ENCODE measurements at places on chromosomes 1 and 21.

GRCh38 chr1:79150576-79150975 is 144.0 kb upstream of the ADGRL4 start:
- no peaks in the 10 kb centered on the region for H3K4me1 ChIP-seq
- no peaks in the 10 kb centered on the region for H3K27me3 ChIP-seq
- no peak overlapping the region for H3K4me3 ChIP-seq
- H3K36me3 ChIP-seq, result no peaks in the 10 kb centered on the region
- no peak for DNase-seq

DNA sequence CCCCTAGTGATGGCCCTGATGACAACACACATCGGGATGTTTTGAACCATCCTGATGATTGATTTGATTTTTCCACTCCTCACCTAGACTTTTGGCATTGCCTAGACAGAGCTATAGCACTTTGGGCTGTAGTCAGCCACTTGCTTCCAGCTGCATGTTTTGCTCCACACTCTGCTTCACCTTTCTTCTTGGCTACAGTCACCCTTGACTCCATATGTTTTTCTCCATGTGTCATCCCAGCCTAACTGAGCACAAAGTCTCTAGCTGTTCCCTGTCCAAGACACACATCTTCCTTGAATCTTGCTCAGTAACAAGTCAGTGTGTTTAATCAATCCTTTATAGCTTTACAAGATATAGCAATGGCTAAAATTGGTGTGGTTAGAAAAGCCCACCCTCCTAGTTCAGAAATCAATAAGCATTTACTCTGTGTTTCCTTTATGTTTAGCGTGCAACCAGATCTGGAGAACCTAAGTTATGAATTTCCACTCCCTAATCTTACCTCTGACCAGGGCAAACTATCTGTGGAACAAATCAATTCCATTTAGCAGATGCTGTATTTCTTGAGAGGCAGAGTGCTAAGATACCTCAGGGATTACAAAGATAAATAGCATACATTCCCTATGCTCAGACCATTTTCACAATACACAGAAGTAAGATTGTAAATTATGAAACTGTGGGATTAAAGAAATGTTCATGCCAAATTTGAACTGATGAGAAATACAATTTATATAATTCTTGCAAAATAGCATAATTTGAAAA is 98.4 kb upstream of the LYPLAL1 start:
- no peaks in the 10 kb centered on the region for H3K27me3 ChIP-seq
- no peaks in the 10 kb centered on the region for H3K36me3 ChIP-seq
- no peaks in the 10 kb centered on the region for H3K4me1 ChIP-seq
- no peak overlapping the region for H3K4me3 ChIP-seq
- H3K27ac ChIP-seq, result no peak overlapping the region

DNA sequence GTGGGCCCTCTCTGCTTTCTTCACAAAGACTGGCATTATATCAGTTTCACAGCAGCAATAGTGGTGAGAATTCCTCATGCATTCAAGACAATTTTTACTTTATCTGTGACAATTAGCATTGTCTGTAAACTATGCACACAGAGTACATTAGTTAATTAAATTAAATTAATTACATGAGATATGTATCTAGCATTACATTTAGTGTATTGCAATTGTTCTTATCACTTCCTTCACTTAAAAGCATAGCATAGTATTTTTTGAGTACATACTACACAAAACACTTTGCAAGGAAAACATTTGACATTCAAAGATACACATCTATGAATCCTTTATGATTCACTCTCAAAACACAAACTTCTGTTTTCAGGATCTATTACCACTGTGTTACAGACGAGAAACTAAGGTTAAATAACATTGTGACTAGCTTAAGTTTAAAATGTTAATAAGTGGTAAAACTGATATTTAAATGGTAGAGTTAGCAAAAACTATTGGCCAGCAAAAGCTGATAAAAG is 1542.6 kb downstream of the PLA2G4A start:
- no peaks in the 10 kb centered on the region for H3K27me3 ChIP-seq
- H3K27ac ChIP-seq, result no peak overlapping the region
- H3K4me3 ChIP-seq, result no peak overlapping the region
- DNase-seq, result no peak

DNA sequence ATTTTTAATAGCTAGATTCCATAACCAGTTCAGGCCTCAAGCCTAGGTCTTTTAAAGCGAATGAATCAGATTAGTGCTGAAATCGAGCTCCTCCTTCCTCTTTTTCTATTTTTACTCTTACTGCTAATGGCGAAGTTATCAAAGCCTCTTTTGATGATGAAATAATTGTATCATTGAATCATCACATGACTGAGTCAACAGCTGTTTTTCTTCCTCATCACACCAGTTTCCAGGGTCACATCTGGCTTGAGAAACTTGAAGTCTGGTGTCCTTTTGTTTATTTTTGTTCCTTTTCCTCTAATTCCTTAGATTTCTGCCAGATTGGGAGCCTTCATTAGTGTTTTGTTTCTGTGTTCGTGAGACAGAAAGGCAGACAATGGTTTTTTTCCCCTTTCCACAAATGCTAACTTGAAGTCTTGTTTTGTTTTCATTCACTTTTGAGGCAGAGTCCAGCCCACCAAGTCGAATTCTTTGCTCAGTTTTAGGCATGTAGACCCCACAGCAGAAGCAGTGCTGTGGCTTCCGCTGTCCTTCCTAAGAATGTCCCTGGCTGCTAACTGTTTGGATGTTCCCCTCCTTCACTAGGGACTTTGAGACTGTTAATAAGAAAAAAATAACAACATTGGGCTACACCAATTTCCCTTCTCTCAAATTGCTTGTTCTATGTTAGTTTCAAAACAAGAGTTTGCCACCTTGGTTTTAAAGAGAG is 51.9 kb upstream of the FMOD start:
- H3K27ac ChIP-seq, result no peak overlapping the region
- H3K27me3 ChIP-seq, result peaks cover 9% of the 10 kb centered on the region
- H3K36me3 ChIP-seq, result no peaks in the 10 kb centered on the region
- H3K4me1 ChIP-seq, result no peaks in the 10 kb centered on the region

DNA sequence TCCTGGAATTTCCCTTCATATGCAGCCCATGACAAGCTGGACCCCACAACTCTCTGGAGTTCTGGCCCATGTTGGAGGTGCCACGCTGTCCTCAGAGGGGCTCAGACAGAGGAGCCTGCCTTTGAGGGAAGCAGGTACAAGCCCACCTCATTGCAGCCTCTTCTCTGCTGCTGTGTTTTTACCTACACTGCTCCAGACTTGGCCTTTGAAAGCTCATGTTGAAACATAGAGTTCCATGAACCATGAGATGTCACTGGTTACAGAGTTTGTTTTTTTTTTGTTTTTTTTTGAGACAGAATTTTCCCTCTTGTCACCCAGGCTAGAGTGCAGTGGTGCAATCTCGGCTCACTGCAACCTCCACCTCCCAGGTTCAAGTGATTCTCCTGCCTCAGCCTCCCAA is 22.1 kb upstream of the ZBTB21 start:
- no peak for DNase-seq
- no peaks in the 10 kb centered on the region for H3K36me3 ChIP-seq
- H3K4me1 ChIP-seq, result no peaks in the 10 kb centered on the region

GRCh38 chr1:224637515-224637914 is 21.4 kb downstream of the CNIH3 start:
- no peaks in the 10 kb centered on the region for H3K36me3 ChIP-seq
- H3K27ac ChIP-seq, result peak overlapping the region; percentile 84
- peaks cover 25% of the 10 kb centered on the region for H3K27me3 ChIP-seq
- H3K4me1 ChIP-seq, result peaks cover 21% of the 10 kb centered on the region
- peak overlapping the region; percentile 50 for H3K4me3 ChIP-seq

DNA sequence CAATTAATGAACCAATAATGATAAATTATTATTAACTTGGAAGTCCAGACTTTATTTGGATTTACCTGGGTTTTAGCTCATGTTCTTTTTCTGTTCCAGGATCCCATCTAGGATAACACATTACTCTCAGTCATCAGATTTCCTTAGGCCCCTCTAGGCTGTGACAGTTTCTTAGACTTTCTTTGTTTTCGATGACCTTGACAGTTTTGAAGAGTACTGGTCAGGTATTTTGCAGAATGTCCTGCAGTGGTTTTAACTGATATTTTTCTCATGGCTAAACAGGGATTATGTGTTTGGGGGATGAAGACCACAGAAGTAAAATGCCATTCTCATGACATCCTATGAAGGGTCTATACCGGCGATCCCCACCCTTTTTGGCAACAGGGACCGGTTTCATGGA is 144.0 kb downstream of the NAV1 start:
- H3K36me3 ChIP-seq, result no peaks in the 10 kb centered on the region
- peaks cover 9% of the 10 kb centered on the region for H3K27me3 ChIP-seq
- no peak overlapping the region for H3K27ac ChIP-seq
- H3K4me1 ChIP-seq, result no peaks in the 10 kb centered on the region
- H3K4me3 ChIP-seq, result no peak overlapping the region

- no peaks in the 10 kb centered on the region for H3K4me1 ChIP-seq
- no peak for DNase-seq
- H3K27me3 ChIP-seq, result no peaks in the 10 kb centered on the region
- no peaks in the 10 kb centered on the region for H3K36me3 ChIP-seq
- no peak overlapping the region for H3K4me3 ChIP-seq
- H3K27ac ChIP-seq, result no peak overlapping the region
Observed at GRCh38 chr1:188462837-188463236, 1634.1 kb downstream of the PLA2G4A start.

DNA sequence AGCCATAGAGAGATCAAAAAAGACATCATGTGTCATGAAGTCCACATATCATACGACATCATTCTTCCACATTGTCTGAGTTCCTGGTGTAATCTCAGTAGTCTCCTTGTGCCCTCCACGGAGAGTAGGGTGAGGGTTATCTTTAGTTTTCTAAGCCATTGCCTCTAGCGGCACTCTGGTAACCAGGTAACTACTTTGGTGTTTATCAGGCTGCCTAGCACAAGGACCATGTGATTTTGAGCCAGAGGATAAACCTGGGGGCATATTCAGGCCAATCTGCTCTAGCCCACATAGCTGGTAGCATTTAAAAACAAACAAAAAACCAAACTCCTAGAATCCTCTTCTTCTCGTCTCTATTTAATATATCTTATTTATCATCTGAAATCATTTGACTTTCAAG is 147.4 kb downstream of the GDAP2 start:
- peaks cover 4% of the 10 kb centered on the region for H3K4me1 ChIP-seq
- no peak overlapping the region for H3K4me3 ChIP-seq
- H3K27me3 ChIP-seq, result peaks cover 7% of the 10 kb centered on the region
- DNase-seq, result no peak
- H3K36me3 ChIP-seq, result no peaks in the 10 kb centered on the region

- H3K27ac ChIP-seq, result no peak overlapping the region
- H3K27me3 ChIP-seq, result no peaks in the 10 kb centered on the region
- H3K4me1 ChIP-seq, result peaks cover 4% of the 10 kb centered on the region
- peaks cover 36% of the 10 kb centered on the region for H3K36me3 ChIP-seq
Observed at GRCh38 chr1:16298653-16299052, 53.6 kb downstream of the FBXO42 start.

GRCh38 chr1:6889875-6890480 is 104.7 kb downstream of the CAMTA1 start:
- H3K27me3 ChIP-seq, result no peaks in the 10 kb centered on the region
- H3K27ac ChIP-seq, result no peak overlapping the region
- H3K4me1 ChIP-seq, result no peaks in the 10 kb centered on the region
- DNase-seq, result peak; percentile 20
- H3K36me3 ChIP-seq, result no peaks in the 10 kb centered on the region

DNA sequence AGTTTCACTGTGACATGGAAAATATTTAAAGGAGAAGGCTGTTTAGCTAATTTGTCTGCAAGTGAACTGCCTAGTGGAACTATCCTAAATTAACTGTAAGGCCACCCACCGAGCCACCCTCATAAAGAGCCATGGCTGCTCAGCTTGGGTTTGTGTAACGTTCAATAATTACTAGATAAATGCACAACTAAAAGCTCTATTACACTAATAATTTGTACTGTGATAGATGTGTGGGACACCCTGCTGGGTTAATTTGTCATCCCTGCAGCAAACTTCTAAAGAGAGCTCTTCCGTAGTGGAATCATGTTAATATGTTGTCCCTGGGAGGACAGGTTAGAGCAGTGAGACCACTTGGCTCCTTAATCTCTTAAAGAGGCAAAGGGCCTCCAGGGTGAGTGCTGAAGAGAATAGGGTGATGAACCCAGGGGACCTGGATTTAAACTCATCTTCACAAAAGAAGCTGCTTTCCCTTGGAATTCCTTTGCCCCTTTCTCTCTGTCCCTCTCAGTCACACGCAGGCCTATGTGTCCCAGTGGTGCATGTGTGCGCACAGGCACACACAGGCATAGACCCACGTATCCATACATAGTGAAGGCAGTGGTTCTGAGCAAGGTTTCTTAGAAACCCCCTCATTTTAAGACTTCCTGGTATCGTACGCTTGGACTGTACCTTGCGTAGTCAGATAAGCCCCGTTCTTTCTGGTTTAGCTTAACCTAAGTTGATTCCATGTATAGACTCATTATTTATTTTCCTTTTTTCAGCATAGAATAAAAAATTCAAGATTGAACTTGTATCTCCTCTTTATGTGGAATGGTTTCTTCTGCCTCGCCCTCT is 310.3 kb downstream of the NFIA start:
- H3K27ac ChIP-seq, result no peak overlapping the region
- H3K4me1 ChIP-seq, result peaks cover under 1% of the 10 kb centered on the region
- peaks cover 2% of the 10 kb centered on the region for H3K27me3 ChIP-seq
- no peaks in the 10 kb centered on the region for H3K36me3 ChIP-seq
- no peak for DNase-seq

Measured in T-helper 2 cell treated with Interferon-gamma antibody and Interleukin-4, amounts not matched to agents 5 μg/mL and 100 μg/mL, for 36 hours (primary cell).